ENCODE measurements at places on chromosomes 12 and 14. TPM values are rescaled to one million over a fixed set of nuclear protein-coding genes. Genes with fewer than 3 reads are reported as not detected.

ANKLE2 gene
- 26.1 TPM for total RNA-seq

TPPP2 gene
- total RNA-seq = 1.2 TPM

- no peak for DNase-seq
These were observed 86.0 kb upstream of the SLC38A2 start for GRCh38 chr12:46458500-46459102.

HHIPL1 gene
- total RNA-seq = 1.5 TPM

TUNAR gene
- total RNA-seq = not detected

GRCh38 chr12:123614531-123614930 lies 12.6 kb downstream of the DDX55 start:
- no peak for DNase-seq

PPM1H gene
- total RNA-seq = 8.5 TPM
